ENCODE measurements at places on chromosomes 7 and 10.

GRCh38 chr10:43202224-43202656 lies 64.0 kb downstream of the CSGALNACT2 start:
- DNase-seq, result peak; percentile 79

DNA sequence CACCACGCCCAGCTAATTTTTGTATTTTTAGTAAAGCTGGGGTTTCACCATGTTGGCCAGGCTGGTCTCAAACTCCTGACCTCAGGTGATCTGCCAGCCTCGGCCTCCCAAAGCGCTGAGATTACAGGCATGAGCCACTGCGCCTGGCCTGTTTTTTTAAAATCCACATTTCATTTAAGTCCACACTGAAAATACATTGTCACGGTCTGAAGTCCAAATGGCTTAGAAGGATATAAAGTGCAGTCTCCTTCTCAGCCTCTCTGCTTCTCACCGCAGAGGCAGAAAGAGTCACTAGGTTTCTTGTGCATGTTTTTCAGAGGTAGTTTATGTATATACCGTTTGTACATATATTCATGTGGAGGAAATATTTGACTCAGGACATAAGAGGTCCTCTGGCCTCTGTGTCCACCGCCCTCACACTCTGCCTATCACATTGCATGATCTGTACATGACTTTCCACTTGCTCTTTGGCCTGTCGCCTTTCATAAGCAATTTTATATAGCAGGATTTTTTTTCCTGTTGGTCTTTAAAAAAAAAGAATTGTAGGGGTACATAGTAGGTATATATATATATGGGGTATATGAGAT lies 42.9 kb downstream of the BLNK start:
- no peak for DNase-seq

DNA sequence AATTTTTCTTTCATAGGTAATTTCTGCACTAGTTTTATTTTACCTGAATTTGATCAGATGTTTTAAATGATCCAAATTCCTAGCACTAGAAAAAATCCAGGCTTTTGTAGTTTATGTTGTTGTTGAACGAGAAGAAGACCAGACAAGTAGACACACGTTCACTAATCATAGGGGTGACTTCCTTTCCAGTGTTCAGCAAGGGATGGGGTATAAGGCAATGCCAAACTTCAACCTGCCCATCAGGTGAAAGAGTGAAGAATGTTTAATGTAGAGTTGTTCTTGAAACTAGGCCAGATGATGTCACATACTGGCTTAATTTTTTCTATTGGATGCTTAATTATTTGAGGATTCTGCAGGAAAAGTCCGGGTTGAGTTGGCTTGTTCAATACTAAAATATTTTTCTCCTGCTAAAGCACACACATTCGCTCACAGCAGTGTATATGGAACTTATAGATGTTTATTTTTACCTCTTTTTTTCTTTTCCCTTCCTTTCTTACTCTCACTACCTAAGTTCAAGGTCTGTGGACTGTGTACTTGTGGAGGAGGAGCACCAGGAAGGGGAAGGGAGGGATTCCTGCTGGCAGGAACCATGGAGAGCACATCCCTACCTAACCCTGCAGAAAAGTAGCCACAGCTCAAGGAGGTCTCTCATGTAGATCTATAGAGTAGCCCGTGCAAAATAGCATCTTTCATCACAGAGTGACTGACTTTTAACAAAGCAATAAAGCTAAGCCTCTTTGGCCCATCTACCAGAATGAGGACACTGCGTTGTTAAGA lies 23.1 kb upstream of the AKR1E2 start:
- no peak for DNase-seq

GRCh38 chr10:69071610-69072009 lies 16.3 kb upstream of the SRGN start:
- DNase-seq, result no peak

DNA sequence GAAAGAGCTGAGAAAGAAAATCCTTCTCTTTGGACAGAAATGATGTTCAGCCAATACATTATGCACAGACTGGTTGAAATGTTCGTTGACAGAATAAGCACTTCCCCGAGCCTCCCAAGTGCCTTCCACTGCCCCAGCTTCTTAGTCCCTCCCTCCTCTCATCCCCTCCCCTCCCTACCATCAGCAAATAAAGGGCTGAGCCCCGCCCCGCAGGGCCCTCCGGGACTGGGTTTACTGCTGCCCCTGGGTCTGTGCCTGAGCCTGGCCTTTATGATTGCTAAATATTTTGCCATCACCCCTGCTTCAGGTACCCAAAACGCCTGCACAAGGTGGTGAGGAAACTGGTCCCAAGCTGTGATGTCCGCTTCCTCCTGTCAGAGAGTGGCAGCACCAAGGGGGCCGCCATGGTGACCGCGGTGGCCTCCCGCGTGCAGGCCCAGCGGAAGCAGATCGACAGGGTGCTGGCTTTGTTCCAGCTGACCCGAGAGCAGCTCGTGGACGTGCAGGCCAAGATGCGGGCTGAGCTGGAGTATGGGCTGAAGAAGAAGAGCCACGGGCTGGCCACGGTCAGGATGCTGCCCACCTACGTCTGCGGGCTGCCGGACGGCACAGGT lies 28.1 kb downstream of the HKDC1 start:
- no peak for DNase-seq

DNA sequence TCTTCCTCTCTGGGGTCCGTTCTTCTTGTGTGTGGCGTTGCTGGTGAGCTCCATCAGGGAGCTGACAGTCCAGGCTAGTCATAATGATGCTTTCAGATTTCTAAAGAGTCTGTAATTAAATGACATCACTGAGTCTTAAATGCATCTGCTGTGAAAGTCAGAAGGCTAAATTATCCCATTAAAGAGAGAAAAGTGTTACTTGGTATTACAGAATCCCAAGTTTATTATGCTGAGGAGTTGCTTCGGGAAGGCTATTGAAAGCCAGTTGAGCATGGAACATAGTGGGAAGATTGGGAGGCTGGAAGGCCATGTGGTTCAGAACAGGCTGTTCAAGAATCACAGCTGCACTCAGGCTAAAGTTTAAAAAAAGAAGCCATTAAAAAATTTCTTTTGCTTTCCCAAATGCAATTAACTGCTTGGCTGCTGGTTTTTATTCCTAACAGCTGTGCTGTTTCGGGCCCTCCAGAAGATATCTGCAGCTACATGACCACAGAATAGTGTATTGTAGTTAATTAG lies 342.6 kb upstream of the LRGUK start:
- DNase-seq, result no peak

DNA sequence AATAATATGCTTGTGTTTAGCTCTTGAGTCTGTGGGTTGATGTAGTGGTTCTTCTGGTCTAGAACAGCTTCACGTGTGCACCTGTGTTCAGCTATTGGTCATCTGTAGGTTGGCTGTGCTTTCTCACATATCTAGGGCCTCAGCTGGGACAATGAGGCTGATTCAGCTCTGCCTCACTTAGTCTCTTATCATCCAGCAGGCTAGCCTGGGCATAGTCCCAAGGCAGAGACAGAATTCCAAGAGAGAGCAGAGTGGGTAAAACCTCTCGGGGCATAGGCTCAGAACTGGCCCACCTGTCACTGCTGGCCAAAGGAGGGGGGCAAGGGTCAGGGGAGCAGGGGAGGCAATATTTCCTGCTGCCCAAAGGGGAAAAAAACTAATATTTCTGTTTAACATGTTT lies 32.0 kb upstream of the MXI1 start:
- DNase-seq, result no peak

DNA sequence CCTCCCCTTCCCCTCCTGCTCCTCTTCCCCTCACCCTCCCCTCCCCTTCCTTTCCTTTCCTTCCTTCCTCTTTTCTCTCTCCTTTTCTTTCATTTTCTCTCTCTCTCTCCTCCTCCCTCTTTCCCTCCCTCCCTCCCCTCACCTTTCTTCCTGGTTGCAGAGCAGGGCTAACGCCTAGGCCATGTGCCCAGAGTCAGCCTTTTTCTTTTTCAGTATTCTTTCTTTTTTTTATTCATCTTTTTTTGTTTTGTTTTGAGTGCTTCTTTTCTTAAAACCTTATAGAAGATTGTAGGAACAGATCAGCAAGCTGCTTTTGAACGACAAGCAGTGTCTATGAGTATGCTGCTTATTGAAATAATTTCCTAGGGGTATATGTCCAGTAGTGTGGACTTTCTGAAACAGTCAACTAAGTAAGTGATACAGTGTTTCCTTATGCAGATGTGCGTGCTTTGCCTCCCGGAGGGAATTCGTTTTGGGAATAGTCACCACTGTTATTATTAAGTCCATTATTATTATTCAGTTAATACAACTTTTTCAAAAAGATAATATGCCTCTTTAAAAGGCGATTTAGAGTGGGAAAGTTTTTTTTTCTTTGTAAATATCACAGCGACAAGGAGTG lies 219.2 kb downstream of the CAMK1D start:
- DNase-seq, result no peak

- no peak for DNase-seq
Observed at GRCh38 chr7:75772081-75773077, at the start of gene CCL26. Gene CCL26, minus strand, starts transcription at chr7:75772211. Its CDS starts 35 bp downstream, at chr7:75772176.

- DNase-seq, result no peak
Observed at GRCh38 chr7:155507576-155507975, 38.8 kb downstream of the CNPY1 start.

DNA sequence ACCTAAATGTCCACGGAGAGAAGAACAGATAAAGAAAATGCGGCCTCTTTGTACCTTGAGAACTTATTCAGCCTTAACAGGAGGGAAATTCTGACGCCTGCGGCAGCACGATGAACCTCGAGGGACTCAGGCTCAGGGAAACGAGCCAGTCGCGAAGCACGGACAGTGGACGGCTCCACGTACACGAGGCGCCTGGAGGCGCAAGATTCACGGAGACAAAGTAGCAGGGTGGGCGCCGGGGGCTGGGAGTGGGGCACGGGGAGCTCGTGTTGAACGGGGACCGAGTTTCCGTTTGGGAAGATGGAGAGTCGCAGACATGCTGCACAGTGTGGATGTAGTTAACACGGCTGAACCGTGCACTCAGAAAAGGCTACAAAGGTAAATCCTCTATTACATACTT lies 13.2 kb upstream of the UTF1 start:
- DNase-seq, result no peak

GRCh38 chr7:79361214-79361613 lies 92.3 kb downstream of the MAGI2 start:
- DNase-seq, result no peak

- peak; percentile 42 for DNase-seq
Observed at GRCh38 chr7:55903985-55904759, 16.9 kb downstream of the ZNF713 start.

DNA sequence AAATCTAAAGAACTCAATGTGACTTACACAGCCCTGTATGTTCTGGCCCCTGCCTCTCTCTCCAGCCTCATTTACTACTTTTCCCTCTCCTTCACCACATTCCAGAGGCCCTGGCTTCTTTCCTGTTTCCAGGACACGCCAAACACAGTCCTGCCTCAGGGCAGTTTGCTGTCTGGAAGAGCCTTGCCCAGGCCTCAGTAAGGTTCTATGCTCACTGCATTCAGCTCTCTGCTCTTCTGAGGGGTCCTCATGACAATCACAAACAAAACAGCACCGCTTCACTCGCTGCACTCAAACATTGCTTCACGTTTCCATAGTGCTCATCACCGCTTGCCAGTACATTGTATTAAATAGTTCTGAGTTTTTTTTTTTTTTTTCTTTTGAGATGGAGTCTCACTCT lies 35.1 kb upstream of the GARS1 start:
- DNase-seq, result no peak

DNA sequence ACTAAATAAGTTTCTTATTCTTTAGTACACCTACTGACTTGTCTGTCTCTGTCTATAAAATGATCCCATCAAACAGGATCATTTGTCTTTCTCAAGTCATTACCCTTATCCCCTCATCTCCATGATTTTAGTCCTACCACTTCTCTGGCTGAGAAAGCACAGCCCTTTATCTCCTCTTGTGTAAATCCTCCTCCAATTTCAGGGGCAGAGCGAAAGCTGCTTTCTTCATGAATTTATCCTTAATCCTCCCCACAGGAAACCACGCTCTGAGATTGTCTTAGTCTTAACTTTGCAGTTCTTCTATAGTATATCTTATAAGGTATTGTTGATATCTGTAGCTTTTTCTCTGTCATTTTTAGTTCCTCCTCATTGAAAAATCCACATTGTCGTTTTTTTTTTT lies 239.7 kb upstream of the PLXDC2 start:
- DNase-seq, result no peak

DNA sequence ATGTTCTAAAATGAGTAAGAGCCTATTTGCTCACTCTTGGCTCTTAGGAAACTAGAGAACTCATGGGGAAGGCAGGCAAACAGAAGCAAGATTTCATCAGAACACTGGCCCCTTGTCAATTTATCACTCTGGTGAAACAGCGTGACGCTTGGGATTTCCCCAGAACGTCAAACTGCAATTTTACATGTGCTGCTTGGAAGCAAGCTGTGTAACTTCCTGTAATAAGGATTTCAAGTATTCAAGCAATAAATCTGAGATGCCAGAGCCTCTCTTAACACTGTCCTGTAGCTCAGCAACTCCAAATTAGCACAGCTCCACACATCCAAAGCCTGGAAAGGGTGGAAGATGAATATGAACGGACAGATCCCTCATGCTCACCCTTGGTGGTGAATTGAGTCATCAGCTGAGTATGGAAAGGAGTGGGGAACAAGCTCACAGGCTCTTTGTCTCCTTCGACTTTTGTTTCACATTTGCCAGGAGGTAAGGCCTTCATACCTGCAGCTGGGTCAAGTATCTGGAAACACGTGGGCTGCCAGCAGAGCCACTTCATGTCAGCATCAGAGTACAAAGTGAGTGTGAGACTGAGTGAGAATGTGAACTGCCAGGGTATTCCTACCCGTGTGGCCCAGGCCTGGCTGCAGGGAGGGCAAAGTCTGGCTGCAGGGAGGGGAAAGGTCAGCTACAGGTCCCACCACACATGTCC lies 140.4 kb upstream of the NAMPT start:
- peak; percentile 78 for DNase-seq

GRCh38 chr7:117247809-117248208 lies 75.0 kb downstream of the WNT2 start:
- no peak for DNase-seq

GRCh38 chr7:54559401-54559800 lies 17.2 kb downstream of the VSTM2A start:
- no peak for DNase-seq

- no peak for DNase-seq
Observed at GRCh38 chr10:34845070-34845469, 30.0 kb upstream of the PARD3 start.

DNA sequence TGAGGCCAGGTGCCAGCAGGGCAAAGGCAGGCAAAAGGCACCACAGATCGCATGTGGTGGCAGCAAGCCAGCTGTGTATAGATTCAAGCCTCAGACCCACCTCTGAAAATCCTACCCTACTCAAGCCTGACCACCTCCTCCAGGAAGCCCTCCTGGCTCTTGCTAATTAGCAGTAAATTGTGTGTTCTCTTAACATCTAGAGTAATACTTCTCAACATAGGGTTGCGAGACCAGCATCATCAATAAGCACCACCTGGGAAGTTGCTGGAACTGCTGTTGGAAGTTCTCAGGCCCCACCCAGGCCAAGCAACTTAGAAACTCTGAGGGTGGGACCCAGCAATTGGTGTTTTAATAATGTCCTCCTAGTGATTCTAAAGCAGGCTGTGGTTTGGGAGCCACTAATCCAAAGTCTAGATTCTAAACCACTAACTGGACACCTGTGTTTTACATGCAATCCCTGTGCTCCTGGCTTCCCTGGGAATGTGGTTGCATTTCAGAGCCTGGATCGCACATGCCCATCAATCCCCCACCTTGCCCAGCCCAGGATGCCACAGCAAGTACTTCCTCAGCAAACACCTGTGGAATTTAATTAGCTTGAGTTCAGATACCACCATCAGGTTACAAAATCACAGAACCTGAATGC lies 46.2 kb downstream of the KCNMA1 start:
- no peak for DNase-seq

GRCh38 chr7:39321909-39322498 lies 244.2 kb upstream of the YAE1 start:
- no peak for DNase-seq

GRCh38 chr10:8499312-8499711 lies 444.8 kb downstream of the GATA3 start:
- DNase-seq, result no peak

All from GM13977 (cell line).